H1 (cell line): ENCODE measurements at places on chromosomes 12 and 14. TPM values are rescaled to one million over a fixed set of nuclear protein-coding genes. Genes with fewer than 3 reads are reported as not detected.

The RNU4-1 gene
- 1,424 and 1,786 TPM in 2 replicates for total RNA-seq

The AMN gene
- total RNA-seq: 0.99 and 1.5 TPM in 2 replicates

The FAR2 gene
- total RNA-seq: 24.1 and 25.3 TPM in 2 replicates

The CLEC4D gene
- total RNA-seq: not detected in 2 replicates

The HSPA2 gene
- 82.9 and 91.1 TPM in 2 replicates for total RNA-seq

DNA sequence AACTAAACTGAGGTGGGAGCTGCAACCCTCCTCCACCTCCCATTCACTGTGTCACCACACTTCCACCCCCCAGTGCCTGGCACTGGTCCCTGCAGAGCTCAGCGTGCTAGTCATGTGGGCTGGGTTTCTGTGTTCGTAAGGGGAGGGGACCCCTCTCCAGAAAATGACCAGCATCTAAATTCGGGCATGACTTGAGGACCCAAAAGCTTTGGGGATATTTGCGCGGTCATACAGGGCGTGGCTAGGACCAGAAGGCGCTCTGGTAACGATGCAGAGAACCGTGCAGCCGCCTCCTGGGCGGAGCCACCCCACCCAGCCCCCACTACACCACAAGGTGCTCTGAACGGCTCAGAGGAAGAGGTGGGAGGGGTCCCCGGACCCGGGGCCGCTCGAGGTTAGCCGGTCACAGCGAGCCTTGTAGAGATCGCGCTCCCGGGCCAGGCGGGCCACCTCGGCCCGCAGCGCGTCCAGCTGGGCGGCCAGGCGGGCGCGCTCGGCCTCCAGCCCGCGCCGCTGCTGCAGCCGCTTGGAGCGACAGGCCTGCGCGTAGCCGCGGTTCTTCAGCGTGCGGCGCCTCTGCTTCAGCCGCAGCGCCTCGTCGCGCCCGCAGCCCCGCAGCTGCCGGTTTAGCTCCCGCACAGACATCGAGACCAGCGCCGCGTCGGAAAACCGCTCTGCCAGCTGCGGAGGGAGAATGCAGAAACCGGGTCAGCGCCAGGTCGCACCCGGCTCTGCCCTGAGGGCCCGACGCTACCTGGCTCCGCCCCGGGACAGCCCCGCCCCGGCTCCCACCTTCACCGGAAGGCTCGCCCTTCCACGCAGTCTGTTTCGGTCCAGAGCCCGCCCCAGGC lies 9.8 kb downstream of the CPNE6 start:
- H3K4me1 ChIP-seq: no peaks in the 10 kb centered on the region
- no peak overlapping the region for H3K27ac ChIP-seq

- no peaks in the 10 kb centered on the region; the same call in 1 of the 2 replicates for H3K36me3 ChIP-seq
- H3K27me3 ChIP-seq: no peaks in the 10 kb centered on the region
- H3K27ac ChIP-seq: no peak overlapping the region
- H3K4me3 ChIP-seq: no peak overlapping the region
Measured at GRCh38 chr14:102711207-102711606, 66.0 kb upstream of the TRAF3 start.

- no peaks in the 10 kb centered on the region for H3K27me3 ChIP-seq
- H3K27ac ChIP-seq: no peak overlapping the region
- H3K4me1 ChIP-seq: no peaks in the 10 kb centered on the region
- H3K4me3 ChIP-seq: no peak overlapping the region
- H3K36me3 ChIP-seq: no peaks in the 10 kb centered on the region
Measured at GRCh38 chr14:83556746-83557453, 1973.0 kb upstream of the FLRT2 start.

DNA sequence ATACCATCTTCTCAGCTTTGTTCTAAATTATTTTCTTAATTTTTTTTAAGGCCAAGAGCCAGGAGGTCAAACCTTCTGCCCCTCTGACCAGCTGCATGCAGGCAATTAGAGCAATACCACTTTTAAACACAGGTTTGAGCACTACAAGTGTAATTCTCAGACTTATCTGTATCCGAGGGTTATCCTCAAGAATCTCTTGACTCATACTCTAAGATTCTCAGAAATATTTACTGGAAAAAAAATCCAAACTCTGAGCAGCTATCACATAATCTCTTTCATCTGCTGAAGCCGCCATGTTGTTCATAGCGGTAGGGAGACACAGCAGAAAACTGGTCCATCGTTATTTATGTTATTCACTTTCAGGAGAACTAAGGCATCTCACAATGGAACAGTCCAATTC lies 27.4 kb upstream of the PTHLH start:
- peaks cover 4% of the 10 kb centered on the region for H3K4me1 ChIP-seq
- H3K27me3 ChIP-seq: no peaks in the 10 kb centered on the region
- no peak for DNase-seq
- H3K4me3 ChIP-seq: no peak overlapping the region
- no peaks in the 10 kb centered on the region for H3K36me3 ChIP-seq

DNA sequence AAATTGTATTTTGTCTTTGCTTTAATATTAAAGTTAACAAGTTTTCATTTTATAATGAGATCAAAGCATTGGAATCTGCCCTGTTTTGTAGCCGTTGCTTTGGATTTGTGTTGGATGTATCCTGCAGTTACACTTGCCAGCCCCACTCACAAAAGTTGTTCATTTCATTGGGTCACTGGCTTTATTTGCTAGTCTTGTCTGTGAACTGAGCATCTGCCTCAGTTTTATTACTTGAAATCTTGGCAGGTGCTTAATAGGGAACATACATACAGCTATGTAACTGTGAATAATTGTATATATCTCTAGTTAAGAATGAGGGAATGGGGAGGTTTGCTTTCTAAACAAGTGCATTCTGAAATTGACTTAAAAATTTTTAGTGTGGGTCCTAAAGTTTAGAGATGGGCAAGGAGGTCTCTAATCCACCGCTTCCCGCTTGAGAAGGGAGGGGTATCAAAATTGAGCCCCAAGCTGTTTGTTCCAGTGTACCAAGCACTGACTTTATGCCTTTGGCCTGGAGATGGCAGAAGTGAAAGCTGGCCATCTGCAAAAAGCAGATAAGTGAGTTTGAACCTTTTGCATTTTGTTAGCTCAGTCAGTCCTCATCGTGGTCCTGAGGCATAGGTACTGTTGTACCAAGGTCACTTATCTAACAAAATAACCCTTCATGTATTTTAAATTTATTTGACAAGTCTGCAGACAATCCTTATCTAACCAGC lies 9.3 kb downstream of the EIF5 start:
- H3K27ac ChIP-seq: no peak overlapping the region
- H3K36me3 ChIP-seq: peaks cover 34% of the 10 kb centered on the region
- DNase-seq: no peak

GRCh38 chr12:91053951-91054715 lies 3.7 kb downstream of the KERA start:
- no peaks in the 10 kb centered on the region for H3K36me3 ChIP-seq
- H3K4me3 ChIP-seq: no peak overlapping the region
- no peak overlapping the region for H3K27ac ChIP-seq
- no peaks in the 10 kb centered on the region for H3K27me3 ChIP-seq

- H3K36me3 ChIP-seq: no peaks in the 10 kb centered on the region
- no peak overlapping the region for H3K4me3 ChIP-seq
- H3K4me1 ChIP-seq: no peaks in the 10 kb centered on the region
- no peak overlapping the region for H3K27ac ChIP-seq
- no peaks in the 10 kb centered on the region for H3K27me3 ChIP-seq
Measured at GRCh38 chr12:18837505-18837904, 99.6 kb downstream of the CAPZA3 start.

GRCh38 chr12:24875014-24875413 lies 73.9 kb downstream of the BCAT1 start:
- no peak overlapping the region for H3K4me3 ChIP-seq
- peaks cover 32% of the 10 kb centered on the region for H3K36me3 ChIP-seq
- no peak for DNase-seq

DNA sequence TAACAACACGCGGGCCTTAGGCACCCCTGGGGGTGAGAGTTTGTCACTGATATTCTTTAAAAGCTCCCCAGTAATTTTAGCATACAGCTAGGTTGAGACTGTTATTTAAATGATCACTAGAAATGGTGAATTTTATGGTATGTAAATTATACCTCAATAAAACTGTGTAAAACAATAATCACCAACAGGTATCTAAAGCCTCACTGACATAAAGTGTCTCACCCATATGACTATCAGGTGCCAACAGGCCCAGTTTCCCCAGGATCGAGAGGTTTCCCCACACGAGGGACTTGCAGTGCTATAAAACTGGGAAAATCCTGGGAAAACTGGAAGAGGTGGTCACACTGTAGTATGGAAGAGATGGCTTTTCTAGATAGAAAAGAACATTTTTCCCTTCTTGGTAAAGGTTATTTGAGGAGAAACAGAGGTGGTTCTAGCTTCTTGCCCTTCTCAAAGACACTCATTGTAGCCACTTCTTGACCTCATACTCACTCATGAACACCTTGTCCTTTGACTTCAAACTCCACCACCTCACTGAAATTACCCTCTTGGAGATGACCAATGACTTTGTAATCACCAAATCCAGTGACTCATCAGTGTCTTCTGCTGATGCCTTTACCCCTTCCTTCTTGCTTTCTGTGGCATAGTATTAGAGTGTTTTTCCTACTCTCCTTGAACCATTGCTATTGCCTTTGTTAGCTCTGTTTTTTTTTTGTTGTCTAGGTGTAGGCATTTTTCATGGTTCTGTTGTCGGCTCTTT lies 24.8 kb upstream of the NUBPL start:
- no peak overlapping the region for H3K4me3 ChIP-seq
- H3K27ac ChIP-seq: no peak overlapping the region
- no peak for DNase-seq
- no peaks in the 10 kb centered on the region for H3K4me1 ChIP-seq
